ENCODE measurements at places on chromosomes 3 and 15.

DNA sequence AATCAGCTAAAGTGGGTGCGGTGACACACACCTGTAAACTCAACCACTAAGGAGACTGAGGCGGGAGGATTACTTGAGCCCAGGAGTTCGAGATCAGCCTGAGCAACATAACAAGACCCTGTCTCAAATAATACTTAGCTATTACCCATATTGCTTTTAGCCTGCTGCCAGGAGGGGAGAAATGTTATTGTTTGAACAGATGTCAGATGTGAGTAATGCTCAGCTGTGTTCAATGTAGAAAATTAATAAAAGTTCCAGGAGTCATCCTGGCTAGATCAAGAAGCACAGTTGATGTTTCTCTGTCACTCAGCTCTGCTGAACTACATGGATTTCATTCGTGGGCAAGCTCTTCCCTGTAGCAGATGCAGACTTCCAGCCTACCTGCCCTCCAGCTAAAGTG lies 22.2 kb downstream of the LSM3 start:
- DNase-seq: no peak

- no peak for DNase-seq
Measured at GRCh38 chr3:47772788-47773187, 8.9 kb downstream of the SMARCC1 start.

GRCh38 chr15:65344214-65344913 lies 33.4 kb downstream of the IGDCC3 start:
- DNase-seq: no peak

DNA sequence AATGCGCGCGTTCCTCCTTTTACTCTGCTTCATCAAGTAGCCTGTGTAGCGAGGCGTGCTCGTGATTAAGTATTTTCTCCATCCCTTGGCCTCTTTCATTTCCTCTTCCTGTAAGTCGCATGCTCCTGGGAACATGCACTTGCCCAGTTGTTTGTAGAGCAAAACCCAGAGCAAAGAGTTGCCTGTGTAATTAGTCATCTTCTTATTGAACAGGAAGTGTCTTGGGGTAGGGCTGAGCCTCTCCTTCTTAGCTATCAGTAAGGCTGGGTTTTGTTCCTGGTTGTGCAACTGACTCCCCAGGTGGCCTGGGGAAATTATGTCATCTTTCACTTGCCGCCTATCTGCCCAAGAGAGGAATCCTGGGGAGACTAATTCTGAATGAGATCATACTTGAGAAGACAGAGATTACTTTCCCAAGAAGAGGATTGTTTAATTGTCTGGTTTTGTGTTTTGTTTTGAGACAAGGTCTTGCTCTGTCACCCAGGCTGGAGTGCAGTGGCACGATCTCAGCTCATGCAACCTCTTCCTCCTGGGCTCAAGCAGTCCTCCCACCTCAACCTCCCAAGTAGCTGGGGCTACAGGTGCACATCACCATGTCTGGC lies 14.9 kb downstream of the LIPH start:
- DNase-seq: peak; percentile 57

DNA sequence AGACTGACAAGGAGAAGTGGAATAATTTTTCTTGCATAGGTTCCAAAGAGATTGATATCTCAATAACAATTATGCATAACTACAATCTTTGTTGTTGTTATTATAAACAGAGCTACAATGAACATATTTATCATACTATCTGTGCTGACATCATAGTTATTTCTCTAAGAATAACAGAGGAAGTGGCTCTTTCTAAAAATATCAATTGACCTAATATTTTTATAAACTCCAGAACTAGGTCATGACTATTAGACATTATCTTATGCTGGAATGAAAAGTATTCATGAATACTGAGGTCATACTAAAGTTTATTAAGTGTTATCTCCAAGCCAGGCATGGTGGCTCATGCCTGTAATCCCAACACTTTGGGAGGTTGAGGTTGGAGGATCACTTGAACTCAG lies 114.1 kb downstream of the DCLK3 start:
- no peak for DNase-seq

DNA sequence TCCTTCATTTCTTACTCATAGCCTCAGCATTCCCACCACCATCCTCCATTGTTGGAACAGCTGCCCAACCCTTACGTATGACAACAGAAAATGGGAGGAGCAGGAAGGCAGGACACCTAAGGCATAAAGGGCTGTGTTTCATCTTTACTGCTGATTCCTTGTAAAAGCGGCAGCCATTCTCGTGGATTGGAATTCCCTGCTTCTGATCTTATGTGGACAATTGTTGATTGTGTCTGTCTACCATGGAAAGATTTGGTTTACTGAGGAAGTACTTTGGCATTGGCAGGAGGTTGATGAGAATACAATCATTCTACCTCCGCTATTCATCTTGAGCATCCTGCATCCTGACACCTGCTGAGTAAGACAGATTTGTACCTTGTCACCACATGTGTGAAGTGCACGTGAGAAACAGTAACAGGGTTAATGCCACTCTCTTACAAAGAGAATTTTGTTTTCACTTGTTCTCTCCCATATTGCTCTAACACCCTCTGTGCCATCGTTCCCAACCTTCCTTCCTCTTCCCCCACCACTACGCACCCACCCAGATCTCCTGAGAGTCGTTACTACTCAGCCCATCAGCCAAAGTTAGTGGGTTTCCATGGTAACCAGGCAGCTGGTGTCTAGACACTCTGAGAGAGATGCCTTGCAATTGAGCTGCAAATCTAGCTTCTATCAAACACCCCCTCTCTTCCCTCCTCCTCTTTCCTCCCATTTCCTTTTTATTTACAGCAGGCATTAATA lies 75.7 kb downstream of the GAP43 start:
- DNase-seq: no peak

GRCh38 chr3:182644790-182645433 lies 148.4 kb upstream of the ATP11B start:
- no peak for DNase-seq

DNA sequence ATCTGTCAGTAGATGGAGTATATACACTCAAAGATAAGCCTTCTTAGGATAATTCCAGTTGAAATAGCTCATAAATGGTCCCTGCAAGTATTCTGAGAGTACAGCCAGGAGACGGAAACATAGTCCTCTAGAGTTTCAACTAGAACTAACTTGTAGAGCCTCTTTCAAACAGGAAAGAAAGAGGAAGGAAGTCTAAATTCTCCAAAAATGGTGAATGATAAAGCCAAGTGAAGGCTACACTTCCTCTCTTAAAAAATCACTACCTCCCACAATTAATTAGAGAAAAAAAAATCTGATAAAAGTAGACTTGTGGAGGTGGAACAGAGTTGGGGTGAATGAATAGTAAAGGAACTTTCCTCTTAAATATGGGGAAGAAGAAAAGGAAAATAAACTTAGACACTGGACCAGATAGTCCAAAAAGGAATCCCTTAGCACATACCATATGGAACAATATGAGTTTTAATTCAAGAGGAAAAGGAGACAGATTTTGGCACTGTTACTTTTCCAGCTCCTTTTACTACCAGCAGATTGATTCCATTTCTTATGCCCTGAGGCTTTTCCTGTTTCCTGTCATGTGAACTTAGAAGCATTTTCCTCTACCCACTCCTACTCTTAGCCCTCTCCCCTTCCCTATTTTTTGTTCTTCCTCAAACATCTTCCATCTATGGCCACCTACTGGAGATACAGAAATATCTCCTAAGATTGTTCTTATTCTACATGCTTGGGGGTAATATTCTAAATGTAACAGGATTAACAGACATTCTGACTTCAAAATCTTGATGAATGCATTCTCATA lies 207.6 kb downstream of the CHST2 start:
- DNase-seq: no peak

- DNase-seq: no peak
Measured at GRCh38 chr3:16382845-16383244, 117.8 kb downstream of the OXNAD1 start.

DNA sequence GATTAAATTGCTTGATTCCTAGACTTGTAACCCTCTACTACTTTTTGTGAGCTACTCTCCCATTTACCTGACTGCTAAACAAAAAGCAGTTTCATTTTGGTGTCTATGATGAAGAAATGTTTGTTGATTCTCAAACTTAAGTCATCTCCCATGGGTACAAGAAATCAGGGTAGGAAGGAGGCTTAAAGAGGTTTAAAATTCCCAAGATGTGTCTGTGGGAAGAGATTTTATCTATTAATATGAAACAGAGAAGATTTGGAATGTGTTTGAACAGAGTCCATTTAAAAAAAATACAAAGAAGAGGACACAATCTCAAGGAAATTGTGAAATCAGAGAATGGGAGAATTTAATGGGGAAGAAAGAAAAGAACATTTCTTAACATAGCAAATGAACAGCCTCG lies 14.8 kb downstream of the P3H2 start:
- no peak for DNase-seq

DNA sequence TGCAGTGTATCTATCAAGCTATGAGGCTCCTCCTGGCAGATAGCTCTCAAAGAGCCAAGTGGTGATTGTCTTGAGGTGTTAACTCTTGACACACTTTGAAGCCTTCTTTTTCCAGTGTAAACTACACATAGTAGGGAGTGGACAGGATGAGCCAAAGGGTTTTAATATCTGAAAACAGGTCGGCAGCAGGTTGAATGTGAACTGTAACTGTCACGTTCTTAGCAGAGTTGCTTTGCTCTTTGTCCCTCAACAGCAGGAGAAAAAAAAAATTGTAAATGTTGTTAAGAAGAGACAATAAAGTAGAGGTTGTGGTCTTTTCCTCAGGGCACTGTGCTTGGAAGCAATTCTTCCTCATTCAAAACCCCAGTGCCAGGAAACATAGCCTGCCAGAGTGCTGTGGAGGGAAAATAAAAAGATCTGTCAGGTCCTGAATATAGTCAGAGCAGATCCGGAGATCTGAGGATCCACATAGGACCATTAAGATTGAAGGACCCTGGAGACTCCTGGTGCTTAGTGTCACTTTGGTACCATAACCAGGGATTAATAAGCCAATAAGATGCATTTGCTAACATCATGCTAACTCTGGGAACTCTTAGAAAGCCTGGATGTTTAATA lies 229.7 kb downstream of the NAALADL2 start:
- no peak for DNase-seq

DNA sequence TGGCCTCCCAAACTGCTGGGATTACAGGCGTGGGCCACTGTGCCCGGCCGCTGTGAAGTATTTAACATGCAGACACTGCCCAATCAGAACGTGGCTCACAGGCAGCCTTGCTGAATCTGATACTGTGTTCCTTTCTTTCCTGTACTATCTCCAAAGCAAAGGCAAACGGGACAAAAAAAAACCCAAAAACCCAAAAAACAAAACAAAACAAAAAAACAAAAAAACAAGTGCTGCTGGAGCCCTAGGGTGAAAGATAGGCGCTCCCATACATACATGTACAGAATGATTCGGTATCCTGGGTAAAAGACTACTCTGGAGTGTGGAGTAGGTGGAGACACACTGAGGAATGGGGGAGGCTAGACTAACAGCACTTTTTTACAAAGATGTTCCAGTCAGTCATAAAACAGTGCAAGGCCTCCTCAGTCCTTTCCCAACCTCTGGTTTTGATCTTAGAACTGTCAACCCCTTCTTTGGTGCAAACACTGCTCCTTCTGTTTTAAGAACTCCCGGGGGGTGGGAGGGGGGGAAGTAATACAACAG lies 7.7 kb upstream of the MAP1A start:
- peak; percentile 57 for DNase-seq

Data from right cardiac atrium (tissue), 5 donors.